ENCODE measurements at places on chromosomes 7 and 10.

GRCh38 chr7:150988230-150989226, 2.3 kb upstream of the NOS3 start:
- peak; percentile 47 for DNase-seq

DNA sequence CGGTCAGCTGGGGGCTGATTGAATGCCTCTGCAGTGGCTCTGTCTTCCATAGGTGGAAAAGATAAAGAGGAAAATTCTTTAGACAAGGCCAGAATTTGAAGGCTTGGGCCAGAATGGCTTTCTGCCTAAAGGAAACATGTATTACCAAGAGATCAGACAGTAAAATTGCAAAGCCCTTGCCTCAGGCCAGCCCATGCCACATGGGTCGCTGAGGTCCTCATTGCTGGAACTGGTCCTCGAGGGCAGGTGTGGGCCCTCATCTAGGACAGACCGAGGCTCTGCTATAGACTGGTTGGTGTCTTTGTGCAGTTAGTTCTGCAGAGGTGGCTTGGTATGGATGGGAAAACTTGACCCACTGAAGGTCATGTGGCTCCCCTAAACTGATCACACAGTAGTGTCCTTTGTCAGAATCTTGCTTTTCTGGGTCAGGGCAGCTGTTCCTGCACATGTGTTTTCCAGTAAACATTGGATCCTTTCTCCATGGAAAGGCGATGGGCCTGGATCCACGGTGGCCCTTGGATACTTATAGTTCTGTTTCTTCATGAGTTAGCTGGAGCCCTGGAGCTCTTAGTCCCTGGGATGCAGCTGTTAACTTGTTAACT, 80.4 kb downstream of the TMEM178B start:
- DNase-seq: no peak

DNA sequence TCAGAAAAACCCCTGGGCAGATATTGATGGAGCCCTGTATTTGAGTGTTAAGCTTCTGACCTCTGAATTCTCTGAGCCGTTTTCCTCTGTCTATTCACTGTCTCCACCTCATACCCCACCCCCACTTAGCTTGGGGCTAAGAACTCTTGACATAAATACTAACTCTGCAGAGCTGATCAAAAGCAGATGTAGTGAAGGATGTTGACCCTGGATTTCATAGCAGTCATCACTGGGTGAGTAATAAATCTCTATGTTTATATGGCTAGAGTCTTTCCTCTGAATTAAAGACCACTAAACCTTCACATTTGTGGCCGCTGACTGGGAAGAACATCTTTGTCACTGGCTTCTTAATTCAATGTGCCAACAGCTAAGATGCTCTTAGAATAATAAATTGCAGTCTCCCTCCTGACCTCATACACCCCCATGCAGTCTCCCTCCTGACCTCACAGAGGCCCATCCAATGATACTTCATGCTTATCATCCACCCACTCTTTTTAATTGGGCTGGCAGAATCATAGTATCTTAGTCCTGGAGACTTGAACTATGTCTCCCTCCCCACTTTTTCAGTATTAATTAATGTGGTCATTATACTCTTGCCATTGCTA, 78.0 kb upstream of the MACROH2A2 start:
- no peak for DNase-seq

DNA sequence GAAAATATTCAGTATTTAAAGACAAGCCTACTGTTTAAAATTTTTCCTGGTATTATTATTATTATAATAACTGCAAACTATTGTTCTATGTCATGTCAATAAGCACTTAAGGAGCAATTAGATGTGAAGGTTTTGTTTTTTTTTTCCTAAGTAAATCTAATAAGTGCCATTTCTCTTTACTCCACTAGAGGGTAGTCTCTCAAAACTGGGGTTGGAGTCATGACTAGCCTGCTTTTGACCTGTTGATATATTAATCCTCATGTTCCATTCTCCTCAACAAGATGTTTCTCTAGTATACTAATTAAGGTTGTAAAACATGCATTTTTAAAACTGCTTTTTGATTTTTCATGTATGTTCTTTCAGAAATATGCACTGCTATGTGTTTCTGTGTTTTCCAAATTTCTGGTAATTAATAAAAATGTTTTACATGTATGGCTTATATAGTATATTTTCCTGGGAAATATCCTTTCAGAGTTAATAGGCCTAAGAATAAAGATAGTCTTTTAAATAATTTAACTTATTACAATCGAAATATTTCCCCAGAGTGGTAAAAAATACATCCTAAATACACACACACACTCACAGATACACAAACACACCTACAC, 1.0 kb upstream of the LRRN3 start:
- DNase-seq: peak; percentile 73

GRCh38 chr7:139602143-139602722, 78.7 kb downstream of the CLEC2L start:
- DNase-seq: peak; percentile 62

DNA sequence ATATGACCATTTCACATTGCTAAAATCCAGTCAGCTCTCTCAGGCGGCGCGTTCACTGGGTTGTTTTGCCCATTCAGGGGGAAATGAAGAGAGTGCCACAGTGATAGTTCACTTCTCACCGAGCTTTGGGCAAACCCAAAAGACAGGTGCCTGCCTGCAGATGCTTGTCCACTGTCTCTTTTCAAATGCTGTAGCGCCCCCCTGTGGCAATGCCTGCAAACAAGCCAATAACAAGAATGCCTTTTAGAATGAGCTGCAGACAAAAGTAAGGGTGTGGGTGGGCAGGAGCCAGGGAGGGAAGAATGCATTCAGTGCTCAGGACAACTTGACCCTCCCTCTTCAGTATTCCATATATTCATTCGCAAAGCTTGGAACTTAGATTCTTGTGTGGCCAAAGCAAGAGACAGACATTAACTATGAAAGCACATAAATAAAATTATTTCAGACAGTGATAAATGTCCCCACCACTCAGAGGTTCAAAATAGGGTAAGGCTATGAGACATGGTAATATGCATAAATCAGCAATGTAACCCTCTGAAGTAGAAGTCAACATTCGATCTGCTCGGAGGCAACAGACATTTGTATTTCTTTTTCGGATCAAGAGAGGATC, 86.9 kb downstream of the JAZF1 start:
- peak; percentile 87 for DNase-seq

DNA sequence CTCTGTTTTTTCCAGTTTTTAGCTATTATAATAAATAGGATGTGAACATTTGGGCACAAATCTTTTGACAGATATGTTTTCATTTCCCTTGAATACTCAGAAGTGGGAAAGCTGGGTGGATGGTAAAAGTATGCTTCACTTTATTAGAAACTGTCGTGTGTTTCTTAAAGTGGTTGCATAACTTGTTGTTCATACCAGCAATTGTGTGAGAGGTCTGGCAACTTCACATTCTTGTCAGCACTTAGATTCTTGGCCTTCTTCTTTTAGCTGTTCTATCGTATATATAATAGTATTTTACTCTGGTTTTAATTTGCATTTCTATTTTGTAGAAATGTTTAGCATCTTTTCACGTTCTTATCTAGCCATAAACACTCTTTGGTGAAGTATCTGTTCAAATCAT, 894.4 kb downstream of the KCNMA1 start:
- no peak for DNase-seq

DNA sequence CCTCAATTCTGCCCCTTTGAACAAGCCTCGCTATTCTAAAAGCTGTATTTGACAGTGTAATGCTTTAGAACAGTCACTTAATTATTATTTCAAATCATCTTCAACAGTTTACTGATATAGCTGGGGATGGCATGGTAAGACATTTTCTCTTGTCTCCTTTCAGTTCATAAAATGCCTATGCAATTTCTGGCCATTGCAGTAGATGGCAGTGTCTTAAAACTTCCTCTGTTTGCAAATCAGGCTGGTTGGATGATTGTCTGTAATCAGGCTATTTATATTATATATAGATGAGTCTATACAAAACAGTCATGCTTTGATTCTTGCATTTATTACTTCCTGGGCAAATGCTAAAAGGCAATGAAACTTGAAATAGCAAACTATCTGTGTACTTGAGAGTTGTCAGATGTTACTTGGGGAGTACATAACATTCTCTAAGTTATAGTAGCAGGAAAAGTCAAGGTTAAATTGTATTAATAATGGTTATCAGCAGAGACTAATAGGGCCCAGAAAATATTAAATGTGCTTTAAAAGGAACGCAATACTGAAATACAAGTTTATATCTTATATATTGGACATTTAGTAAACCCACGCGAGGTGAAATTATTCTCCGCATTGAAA, 55.5 kb upstream of the LHFPL3 start:
- peak; percentile 64 for DNase-seq

- no peak for DNase-seq
Measured at GRCh38 chr10:113232928-113233511, 283.0 kb downstream of the TCF7L2 start.

DNA sequence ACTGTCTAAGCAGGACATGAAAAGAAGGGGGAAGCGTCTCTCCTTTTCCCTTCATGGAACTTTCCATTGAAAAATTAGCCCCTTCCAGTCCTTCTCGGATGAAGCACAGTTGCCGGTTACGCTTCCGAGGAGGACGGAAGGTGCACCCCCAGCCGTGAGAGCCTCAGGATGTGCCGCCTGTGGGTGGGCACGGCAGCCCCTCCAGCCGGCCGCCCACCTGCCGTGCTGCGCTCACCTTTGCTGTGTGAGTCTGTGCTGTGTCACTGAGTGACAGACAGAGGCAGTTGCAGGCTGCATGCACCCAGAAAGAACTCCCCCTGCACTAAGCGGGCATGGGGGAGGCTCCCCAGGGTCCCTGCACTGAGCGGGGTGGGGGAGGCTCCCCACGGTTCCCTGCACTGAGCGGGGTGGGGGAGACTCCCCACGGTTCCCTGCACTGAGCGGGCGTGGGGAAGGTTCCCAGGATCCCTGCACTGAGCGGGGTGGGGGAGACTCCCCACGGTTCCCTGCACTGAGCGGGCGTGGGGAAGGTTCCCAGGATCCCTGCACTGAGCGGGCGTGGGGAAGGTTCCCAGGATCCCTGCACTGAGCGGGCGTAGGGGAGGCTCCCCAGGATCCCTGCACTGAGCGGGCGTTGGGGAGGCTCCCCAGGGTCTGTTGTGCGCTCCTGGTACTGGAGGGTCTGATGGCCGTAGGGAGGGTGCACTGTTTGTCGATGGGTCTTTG, 74.2 kb downstream of the DNAJB6 start:
- DNase-seq: no peak

- no peak for DNase-seq
Measured at GRCh38 chr7:120402079-120402767, 129.2 kb downstream of the KCND2 start.

DNA sequence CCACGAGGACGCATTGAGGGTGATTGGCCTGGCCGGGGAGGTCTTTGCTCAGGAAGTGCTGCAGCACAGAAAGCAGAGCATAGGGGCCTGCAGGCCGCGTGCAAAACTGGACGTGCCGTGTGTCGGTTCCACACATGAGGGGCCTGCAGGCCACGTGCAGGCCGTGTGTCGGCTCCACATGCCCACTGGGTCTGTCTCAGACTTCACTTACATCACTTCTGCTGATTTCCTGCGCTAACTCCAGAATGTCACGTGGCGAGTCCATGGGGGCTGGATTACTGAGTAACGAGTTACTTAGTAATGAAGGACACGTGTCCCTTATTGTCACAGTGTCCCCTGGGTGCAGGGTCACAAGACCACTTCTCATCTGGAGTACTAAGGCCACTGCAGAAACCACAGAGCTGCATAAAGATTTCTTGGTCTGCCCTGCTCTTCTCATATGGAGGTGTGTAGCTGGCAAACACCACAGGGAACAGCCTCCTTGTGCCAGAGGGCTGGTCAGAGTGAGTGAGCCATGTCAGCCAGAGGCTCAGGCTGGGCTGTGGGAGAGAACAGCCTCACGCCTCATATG, 60.8 kb downstream of the GDI2 start:
- no peak for DNase-seq

DNA sequence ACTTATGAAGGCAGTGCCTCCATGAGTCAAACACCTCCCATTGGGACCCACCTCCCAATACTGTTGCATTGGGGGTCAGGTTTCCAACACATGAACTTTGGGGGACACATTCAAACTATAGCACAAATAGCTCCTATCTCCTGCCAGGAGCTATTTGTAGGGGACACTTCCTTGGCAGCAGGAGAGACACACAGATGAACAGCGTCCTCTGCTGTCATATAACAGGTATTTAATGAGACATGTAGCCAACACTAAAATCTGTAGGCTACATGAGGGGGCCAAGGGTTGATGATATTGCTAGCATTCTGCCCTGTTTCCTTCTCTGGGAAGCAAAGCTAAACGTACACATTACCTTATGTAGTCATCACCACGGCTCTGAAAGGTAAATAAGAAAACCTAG, 2.6 kb upstream of the GPR26 start:
- no peak for DNase-seq

GRCh38 chr7:128713794-128714193, 25.4 kb upstream of the CALU start:
- DNase-seq: peak; percentile 10

GRCh38 chr7:123204206-123204835, 4.6 kb upstream of the SLC13A1 start:
- DNase-seq: no peak

All from ACHN (cell line).